HT-29 (cell line): ENCODE measurements at places on chromosomes 13 and 19.

GRCh38 chr19:7970716-7971448 is 27.4 kb upstream of the TIMM44 start:
- peak; percentile 41 for DNase-seq

DNA sequence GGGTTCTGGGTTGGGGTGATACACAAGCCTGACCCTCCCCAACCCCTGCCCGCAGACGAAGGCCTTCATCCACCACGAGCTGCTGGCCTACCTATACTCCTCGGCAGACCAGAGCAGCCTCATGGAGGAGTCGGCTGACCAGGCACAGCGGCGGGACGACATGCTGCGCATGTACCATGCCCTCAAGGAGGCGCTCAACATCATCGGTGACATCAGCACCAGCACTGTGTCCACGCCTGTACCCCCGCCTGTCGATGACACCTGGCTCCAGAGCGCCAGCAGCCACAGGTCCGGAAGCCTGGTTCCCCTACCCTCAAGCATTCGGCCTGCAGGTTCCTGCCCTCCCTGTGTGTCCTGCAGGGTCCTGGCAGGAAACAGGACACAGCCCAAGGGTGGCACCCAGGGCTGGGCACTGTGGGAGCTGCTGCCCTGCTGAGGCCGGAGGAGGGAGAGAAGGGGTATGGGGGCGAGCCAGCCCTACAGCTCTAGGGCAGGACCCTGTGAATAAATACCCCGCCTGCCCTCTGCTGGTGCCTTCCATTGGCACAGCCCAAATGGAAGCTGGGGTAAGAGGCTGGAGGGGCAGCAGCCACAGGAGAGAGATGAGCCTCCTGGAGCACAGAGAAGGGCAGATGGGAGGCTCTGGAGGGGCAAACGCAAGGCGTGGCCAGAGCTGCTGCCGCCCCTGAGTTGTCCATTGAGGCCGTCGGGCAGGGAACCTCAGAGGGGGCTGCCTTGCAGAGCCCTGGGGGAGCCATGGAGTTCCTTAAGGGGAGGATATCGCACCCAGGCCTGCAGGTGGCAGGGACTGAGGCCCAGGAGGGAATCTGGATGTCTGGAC is 6.8 kb downstream of the TMED1 start:
- no peak for DNase-seq

DNA sequence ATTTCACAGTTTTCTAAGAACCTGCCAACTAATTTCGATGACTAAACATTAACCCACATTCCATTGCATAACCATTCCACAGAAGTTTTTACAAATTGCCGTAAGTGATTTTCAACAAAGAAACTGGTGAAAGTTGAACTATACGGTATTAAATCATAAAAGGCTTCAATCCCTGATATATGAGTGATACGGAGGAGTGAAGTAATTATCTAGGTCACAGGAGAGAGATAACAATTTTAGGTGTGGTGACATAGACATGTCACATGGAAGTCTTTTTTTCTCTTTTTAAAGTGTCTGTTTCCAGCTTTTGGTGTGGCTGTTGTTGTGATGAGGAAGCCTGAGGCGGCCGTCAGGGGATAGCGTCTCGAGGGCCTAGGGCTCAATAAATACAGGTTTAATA is 29.4 kb downstream of the TBC1D4 start:
- DNase-seq, result no peak

DNA sequence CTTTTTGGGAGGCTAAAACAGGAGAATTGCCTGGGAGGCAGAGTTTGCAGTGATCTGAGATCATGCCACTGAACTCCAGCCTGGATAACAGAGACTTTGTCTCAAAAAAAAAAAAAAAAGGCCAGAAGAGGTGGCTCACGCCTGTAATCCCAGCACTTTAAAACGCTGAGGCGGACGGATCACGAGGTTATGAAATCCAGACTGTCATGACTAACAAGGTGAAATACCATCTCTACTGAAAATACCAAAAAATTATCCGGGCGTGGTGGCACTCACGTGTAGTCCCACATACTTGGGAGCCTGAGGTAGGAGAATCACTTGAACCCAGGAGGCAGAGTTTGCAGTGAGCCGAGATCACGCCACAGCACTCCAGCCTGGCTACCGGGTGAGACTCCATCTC is 39.9 kb downstream of the ZNF611 start:
- DNase-seq, result no peak

DNA sequence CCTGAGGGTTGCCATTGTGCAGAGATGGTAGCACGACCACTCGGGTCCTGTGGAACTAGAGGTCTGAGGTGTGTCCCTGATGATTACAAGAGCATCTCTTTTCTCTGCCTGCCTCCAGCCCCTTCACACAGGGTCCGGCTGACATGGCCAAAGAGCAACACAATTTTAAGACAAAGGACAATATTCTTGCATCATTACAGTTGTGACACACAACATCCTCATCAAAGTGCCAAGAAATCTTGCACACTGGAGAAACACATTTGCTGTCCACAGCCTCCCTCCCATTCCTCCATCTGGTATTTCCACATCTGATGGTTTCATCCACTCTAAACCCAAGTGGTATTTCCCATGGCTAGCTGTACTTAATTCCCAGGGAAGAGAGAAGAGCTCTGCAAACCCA is 12.8 kb downstream of the COL4A1 start:
- no peak for DNase-seq

DNA sequence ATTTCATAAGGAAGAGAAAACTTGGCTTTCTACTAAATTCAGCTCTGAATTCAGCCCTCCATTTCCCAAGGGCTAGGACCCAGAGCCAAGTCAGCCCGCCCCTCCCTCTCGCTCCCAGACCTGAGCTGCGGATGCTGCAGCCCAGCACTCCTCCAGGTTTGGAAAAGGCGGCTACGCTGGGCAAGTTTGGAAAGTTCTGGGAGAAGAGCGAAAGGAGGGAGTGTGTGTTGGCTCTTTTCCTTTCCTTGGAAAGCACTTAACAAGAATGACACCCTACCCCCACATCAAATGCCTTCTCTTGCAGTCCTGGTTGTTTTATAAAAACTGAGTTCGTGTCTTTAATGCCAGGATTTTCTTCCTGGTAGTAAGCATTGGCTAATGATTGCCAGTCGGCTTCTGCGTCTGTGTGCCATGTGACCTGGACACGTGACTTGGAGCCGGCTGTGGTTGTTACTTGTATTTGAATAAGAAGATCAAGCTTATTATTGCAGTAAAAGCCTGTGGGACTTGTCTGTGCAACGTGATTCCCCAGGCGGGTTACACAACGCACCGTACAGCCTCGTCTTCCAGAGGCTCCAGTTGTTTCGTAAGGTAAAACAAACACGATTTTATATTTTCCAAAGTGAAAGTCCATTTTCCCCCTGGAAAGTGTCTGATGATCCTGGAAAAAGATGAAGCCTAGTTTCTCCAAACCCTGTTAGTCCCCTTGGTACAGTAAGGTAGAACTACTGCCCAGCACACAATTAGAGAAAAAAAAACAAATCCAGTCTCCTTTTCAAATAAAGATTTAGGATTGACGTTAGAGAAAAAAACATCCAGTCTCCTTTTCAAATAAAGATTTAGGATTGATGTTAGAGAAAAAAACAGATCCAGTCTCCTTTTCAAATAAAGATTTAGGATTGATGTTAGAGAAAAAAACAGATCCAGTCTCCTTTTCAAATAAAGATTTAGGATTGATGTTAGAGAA is 26.8 kb upstream of the UBE2L5 start:
- DNase-seq, result peak; percentile 94

- DNase-seq, result no peak
Observed at GRCh38 chr13:50682002-50682401, 161.5 kb downstream of the DLEU7 start.

- DNase-seq, result peak; percentile 48
Observed at GRCh38 chr13:109773786-109774185, 12.6 kb downstream of the IRS2 start.

GRCh38 chr13:92260363-92260762 is 861.9 kb downstream of the GPC5 start:
- DNase-seq, result no peak

- no peak for DNase-seq
Observed at GRCh38 chr19:6260912-6261650, 18.7 kb downstream of the MLLT1 start.

DNA sequence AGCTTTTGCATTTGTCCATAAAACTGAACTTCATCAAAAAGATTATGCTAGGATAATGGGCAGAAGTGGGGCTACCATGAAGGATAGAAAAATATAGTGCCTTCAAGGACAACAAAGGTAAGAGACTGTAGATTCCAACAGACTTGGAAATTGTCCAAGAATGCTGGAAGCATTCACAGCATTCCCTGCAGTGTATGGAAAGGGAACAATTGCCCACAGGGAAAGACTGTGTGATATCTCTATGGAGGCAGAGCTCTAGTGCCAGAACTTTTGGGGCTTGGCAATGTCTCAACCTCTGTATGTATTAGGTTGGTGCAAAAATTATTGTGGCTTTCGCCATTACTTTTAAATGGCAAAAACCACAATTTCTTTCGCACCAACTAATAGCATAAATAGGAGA is 1598.8 kb upstream of the MIR17HG start:
- no peak for DNase-seq

GRCh38 chr13:75963302-75963701 is 327.2 kb downstream of the LMO7 start:
- DNase-seq, result peak; percentile 12

GRCh38 chr13:97307118-97307881 is 85.2 kb downstream of the MBNL2 start:
- DNase-seq, result no peak
